ENCODE measurements at places on chromosomes 3 and 15.

- H3K27ac ChIP-seq = no peak overlapping the region
- H3K27me3 ChIP-seq = no peaks in the 10 kb centered on the region
- no peaks in the 10 kb centered on the region for H3K36me3 ChIP-seq
- H3K4me1 ChIP-seq = peaks cover 8% of the 10 kb centered on the region
- H3K4me3 ChIP-seq = no peak overlapping the region
Observed at GRCh38 chr15:48798319-48798718, 12.6 kb downstream of the CEP152 start.

GRCh38 chr15:81337713-81338157 is 13.8 kb upstream of the STARD5 start:
- no peaks in the 10 kb centered on the region for H3K36me3 ChIP-seq
- no peaks in the 10 kb centered on the region for H3K27me3 ChIP-seq
- H3K4me1 ChIP-seq = peaks cover 9% of the 10 kb centered on the region
- no peak overlapping the region for H3K4me3 ChIP-seq
- no peak overlapping the region for H3K27ac ChIP-seq
- no peak for DNase-seq

GRCh38 chr15:58587486-58587885 is 155.7 kb downstream of the LIPC start:
- H3K4me1 ChIP-seq = peaks cover 5% of the 10 kb centered on the region
- no peak overlapping the region for H3K4me3 ChIP-seq
- H3K27ac ChIP-seq = no peak overlapping the region
- H3K36me3 ChIP-seq = no peaks in the 10 kb centered on the region
- DNase-seq = peak; percentile 28
- no peaks in the 10 kb centered on the region for H3K27me3 ChIP-seq

DNA sequence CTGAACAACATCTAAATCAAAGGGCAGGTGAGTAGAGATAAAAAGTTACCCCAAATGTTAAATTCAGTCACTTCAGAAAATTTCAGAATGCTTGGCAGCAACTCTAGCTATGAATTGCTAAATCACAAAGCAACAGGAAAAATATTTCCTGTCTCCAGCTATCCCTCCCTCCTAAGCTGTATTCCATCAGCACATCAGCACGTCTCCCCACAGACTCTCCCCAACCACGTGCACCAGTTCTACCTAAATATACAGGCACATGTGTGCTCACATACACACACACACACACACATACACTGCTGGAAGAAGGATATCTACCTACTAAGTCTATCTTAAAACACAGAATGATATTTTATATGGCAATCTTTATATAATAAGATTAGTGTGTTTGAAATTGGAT is 177.1 kb upstream of the ARHGEF26 start:
- H3K27me3 ChIP-seq = no peaks in the 10 kb centered on the region
- no peaks in the 10 kb centered on the region for H3K4me1 ChIP-seq
- no peak for DNase-seq
- no peaks in the 10 kb centered on the region for H3K36me3 ChIP-seq

DNA sequence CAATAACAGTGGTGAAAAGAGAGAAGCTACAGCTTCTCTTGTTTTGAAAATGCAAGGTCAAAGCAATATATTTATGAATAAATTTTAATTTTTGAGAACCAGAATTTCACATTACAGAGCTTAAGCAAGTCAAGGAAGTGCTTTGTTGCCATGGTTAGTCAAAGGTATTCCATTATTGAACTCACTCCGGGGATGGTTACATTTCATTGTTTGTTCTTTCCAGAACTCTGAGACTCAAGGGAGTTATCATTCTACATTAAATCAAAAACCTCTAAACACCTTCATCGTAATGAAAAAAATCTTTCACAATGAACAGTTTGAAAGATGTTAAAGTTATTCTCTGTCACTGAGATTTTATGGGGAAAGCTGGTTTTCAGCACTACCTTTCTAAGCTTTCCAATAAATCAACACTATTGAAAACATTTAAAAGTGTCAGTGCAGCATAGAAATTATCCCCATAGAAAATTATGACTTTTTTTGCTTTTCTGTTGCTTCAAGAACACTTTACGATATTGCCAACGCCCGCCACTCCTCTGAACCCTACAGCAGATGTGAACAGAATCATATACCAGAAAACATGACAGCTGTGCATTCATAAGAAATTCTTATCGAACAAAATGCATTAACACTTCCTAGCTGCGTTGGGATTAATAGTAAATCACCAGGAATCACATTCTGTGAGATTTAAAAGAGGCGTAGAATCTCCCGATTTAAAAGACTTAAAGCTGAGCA is 83.0 kb downstream of the OTOL1 start:
- H3K27me3 ChIP-seq = no peaks in the 10 kb centered on the region
- H3K4me3 ChIP-seq = no peak overlapping the region
- H3K27ac ChIP-seq = no peak overlapping the region
- no peaks in the 10 kb centered on the region for H3K36me3 ChIP-seq
- H3K4me1 ChIP-seq = no peaks in the 10 kb centered on the region
- DNase-seq = no peak

DNA sequence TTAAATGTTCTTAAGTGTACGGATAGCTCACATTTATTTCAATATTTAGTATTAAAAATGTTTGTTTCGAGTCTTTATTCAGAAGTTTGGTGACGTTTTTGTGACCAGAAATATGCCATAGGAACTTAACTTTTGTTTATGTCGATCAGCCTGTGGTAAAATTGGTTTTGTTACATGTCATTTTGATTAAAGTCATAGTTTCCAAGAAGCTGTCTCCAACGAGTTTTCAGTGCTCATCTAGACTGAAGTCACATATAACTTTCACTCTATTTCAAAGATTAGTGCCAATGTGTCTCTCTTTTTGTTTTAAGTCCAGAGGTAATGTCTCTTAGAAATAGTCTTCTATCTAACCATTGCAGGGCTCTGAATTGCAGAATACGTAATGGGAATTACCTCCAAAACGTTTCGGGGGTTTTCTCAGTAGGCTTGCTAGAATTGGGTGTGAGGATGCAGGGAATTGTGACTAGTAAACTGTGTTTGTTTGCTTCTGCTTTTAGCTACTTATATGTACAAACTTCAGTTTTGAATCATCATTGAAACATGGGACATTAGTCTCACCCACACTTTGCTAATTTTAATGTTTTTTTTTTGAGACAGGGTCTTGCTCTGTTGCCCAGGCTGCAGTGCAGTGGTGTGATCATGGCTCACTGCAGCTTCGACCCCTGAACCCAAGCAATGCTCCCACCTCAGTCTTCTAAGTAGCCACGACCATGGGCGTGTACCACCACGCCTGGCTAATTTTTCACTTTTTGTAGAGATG is 3.0 kb downstream of the BUB1B start:
- no peaks in the 10 kb centered on the region for H3K27me3 ChIP-seq
- no peaks in the 10 kb centered on the region for H3K4me1 ChIP-seq
- peaks cover 1% of the 10 kb centered on the region for H3K36me3 ChIP-seq
- H3K4me3 ChIP-seq = no peak overlapping the region
